ENCODE measurements at places on chromosomes 13 and 19. TPM values are rescaled to one million over a fixed set of nuclear protein-coding genes. Genes with fewer than 3 reads are reported as not detected.

GRCh38 chr19:46783670-46784069, 4.7 kb downstream of the SLC1A5 start:
- peak overlapping the region; percentile 92 for H3K27ac ChIP-seq
- peaks cover 38% of the 10 kb centered on the region for H3K4me1 ChIP-seq
- no peak for DNase-seq
- peaks cover 5% of the 10 kb centered on the region for H3K36me3 ChIP-seq
- no peak overlapping the region for H3K4me3 ChIP-seq

- no peak overlapping the region for H3K27ac ChIP-seq
- H3K4me1 ChIP-seq, result no peaks in the 10 kb centered on the region
- no peaks in the 10 kb centered on the region for H3K27me3 ChIP-seq
- no peaks in the 10 kb centered on the region for H3K36me3 ChIP-seq
- no peak for DNase-seq
Observed at GRCh38 chr13:27495551-27495950, 45.2 kb upstream of the MTIF3 start.

GRCh38 chr13:114099191-114099590, 33.2 kb downstream of the RASA3 start:
- H3K4me3 ChIP-seq, result no peak overlapping the region
- H3K27ac ChIP-seq, result no peak overlapping the region
- H3K36me3 ChIP-seq, result peaks cover 9% of the 10 kb centered on the region
- DNase-seq, result no peak
- H3K27me3 ChIP-seq, result no peaks in the 10 kb centered on the region

DNA sequence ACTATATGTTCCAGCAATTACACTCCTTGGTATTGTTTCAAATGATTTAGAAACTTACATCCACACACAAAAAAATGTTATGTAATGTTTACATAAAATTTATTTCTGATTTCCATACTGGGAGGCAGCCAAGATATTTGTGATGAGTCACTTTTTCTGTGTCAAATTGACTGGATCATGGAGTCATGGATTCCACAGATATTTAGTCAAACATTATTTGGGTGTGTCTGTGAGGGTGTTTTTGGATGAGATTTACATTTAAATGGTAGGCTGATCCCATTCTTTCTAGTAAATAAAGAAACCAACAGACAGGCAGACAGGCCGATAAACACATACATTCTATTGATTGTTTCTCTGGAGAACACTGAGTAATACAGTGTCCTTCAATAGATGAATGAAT, 562.8 kb downstream of the SLITRK6 start:
- H3K27me3 ChIP-seq, result no peaks in the 10 kb centered on the region
- H3K36me3 ChIP-seq, result no peaks in the 10 kb centered on the region
- no peaks in the 10 kb centered on the region for H3K4me1 ChIP-seq
- H3K4me3 ChIP-seq, result no peak overlapping the region

GRCh38 chr13:105920370-105920769, 615.1 kb downstream of the EFNB2 start:
- no peak overlapping the region for H3K27ac ChIP-seq
- H3K27me3 ChIP-seq, result no peaks in the 10 kb centered on the region
- H3K4me1 ChIP-seq, result no peaks in the 10 kb centered on the region
- no peak overlapping the region for H3K4me3 ChIP-seq
- no peak for DNase-seq
- no peaks in the 10 kb centered on the region for H3K36me3 ChIP-seq

- no peaks in the 10 kb centered on the region for H3K27me3 ChIP-seq
- H3K27ac ChIP-seq, result no peak overlapping the region
- no peaks in the 10 kb centered on the region for H3K4me1 ChIP-seq
- no peak for DNase-seq
- H3K4me3 ChIP-seq, result no peak overlapping the region
- no peaks in the 10 kb centered on the region for H3K36me3 ChIP-seq
Observed at GRCh38 chr13:85186356-85187045, 612.7 kb downstream of the SLITRK6 start.

DNA sequence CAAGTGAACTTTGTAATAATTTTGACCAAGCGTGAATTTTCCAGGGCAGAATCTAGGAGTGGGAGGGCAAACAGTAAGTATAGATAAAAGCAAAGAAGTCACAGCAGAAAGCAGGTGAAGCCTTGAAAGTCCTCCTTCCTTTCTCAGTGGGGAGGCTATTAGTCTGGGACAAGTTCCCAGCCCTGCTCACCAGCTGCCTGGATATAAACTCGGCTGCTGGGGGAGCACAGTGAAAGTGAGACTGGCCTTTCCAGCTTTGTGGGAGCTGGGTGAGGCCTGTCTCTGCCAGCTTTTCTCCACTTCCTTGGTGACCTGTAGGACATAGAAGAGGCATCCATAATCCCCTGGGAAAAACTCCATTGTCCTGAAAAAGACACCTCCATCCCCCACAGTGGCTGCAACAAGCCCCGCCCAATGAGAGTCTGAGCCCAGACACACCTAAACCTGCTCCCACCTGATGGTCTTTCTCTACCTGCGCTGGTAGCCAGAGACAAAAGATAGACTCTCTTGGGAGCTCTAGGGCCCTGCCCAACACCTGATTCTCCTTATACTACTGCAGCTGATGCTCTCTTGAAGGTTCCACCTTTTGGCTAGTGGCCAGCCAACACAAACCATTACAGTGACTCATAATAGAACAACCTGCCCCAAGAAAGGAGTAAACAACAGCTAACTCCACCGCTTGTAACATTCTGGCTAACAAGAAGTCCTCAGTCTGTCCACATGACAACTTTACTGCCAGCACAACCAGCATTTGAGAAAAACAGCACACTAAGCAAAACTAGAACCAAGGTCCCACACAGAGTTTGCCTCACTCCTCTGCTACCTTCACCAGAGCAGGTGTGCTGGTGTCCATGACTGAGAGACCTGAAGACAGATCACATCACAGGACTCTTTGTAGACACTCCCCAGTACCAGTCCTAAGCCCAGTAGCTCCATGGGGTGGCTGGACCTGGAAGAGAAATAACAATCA, 252.2 kb upstream of the SLITRK6 start:
- DNase-seq, result no peak
- H3K4me1 ChIP-seq, result no peaks in the 10 kb centered on the region
- no peak overlapping the region for H3K4me3 ChIP-seq
- H3K27ac ChIP-seq, result no peak overlapping the region
- no peaks in the 10 kb centered on the region for H3K27me3 ChIP-seq

- DNase-seq, result no peak
- no peaks in the 10 kb centered on the region for H3K36me3 ChIP-seq
- H3K4me3 ChIP-seq, result no peak overlapping the region
- H3K27me3 ChIP-seq, result no peaks in the 10 kb centered on the region
- no peaks in the 10 kb centered on the region for H3K4me1 ChIP-seq
- no peak overlapping the region for H3K27ac ChIP-seq
Observed at GRCh38 chr13:88196106-88196505, 524.9 kb downstream of the SLITRK5 start.

GRCh38 chr19:6450166-6450565, 9.4 kb downstream of the SLC25A23 start:
- H3K36me3 ChIP-seq, result peaks cover 13% of the 10 kb centered on the region
- H3K4me1 ChIP-seq, result no peaks in the 10 kb centered on the region
- no peaks in the 10 kb centered on the region for H3K27me3 ChIP-seq
- H3K4me3 ChIP-seq, result no peak overlapping the region
- DNase-seq, result no peak

DNA sequence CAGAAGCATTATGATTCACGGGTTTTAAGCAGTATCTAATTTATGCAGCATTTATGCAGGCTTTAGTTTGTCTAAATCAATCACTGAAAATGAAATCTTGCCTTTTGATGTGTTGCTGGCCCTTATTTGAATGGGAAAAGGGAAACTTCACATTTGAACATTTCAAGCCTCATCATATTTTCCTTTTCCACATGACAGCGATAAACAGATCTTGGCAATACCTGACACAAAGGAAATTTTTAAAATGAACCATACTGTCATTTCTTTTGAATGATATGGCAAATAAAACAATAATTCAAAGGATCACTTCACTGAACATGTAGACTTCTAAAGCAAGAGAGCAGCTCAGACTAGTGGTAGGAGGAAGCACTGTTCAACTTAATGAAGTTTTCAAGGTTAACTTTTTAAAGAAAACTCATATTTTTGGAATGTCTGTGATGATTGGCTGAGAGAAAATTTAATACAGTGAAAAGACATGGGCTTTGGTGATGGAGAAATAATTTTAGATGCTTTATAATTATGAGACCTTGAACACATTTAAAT, 198.1 kb downstream of the OXGR1 start:
- no peaks in the 10 kb centered on the region for H3K36me3 ChIP-seq
- no peaks in the 10 kb centered on the region for H3K27me3 ChIP-seq

The ZNF71 gene
- 8.2 TPM for total RNA-seq

The HIPK4 gene
- not detected for total RNA-seq

The CYP4F11 gene
- total RNA-seq, result not detected
